Heart left ventricle (tissue), 16 donors: ENCODE measurements at places on chromosomes 13 and 19. TPM values are rescaled to one million over a fixed set of nuclear protein-coding genes. Genes with fewer than 3 reads are reported as not detected.

The KIRREL2 gene
- not detected for total RNA-seq

- DNase-seq: no peak
Observed at GRCh38 chr19:17163652-17164051, 51.5 kb upstream of the USE1 start.

The PODNL1 gene
- total RNA-seq: 0.53 TPM

DNA sequence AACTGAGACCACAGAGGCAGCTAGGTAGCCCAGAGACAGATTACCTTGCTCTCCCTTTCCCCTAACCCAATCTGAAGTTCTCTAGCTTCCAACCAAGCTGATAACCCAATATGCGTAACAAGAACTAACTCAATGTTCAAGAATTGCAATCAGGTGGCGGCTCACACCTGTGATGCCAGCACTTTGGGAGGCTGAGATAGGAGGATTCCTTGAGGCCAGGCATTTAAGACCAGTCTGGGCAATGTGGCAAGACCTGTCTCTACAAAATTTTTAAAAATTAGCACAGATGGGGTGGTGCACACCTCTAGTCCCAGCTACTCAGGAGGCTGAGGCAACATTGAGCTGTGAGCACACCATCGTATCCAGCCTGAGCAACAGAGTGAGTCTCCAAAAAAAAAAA, 86.7 kb upstream of the IPO5 start:
- DNase-seq: no peak

DNA sequence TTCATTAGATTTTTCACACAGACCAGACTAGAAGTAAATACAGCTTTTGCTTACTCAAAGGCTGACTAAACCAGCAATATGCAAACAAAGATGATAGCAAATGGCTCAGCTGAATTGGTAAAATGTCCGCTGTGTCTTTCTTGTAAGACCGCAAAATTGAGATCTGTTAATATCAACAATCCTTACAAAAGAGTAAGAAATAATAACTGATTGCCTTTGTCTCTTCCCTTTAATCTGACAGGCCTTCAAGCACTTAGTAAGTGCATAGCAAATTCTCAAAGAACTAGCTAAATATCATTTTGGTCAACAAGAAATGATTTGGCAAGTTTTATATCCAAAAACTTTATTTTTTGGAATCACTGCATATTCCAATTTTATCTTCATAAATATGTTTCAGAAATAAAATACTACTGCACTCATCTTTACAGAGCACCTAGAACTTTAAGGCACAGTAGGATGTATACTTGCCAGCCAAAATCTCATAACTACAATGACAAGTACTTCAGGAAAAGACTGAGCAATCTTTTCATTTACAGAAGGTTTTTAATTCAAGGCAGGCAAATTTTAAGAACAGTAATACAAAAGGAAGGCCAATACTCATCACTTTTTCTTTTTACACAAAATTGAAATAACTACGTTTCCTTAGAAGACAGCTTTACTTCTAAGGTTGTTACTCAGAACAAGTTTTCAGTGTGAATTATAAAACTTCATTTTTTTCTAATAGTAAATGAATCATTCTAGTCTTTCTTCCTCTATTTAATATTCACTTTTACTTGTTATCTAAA, 1.1 kb downstream of the ELF1 start:
- no peak for DNase-seq

GRCh38 chr19:35212241-35212640, 16.3 kb downstream of the FAM187B start:
- no peak for DNase-seq

The SUGT1 gene
- total RNA-seq: 47.4 TPM

- no peak for DNase-seq
Observed at GRCh38 chr13:112998521-112999280, 29.7 kb downstream of the MCF2L start.

DNA sequence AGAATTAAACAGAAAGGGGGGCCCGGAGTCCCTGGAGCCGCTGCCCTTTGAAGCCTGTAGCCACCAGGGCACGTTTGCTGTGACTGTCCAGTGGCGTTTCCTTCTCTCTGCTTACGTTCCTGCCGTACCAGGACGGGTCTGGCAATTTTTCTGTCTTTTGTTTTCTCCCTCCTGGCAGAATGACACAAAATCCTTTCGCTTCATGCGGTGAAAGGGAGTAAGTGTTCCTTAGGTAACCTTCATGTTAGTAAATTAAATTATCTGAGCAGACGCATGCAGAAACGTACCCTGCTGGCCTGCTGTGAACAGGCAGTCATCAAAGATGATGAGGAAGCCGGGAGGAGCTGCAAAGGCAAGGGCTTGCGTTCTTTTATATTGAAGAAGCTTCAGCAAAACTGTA, 299.3 kb upstream of the ARGLU1 start:
- DNase-seq: no peak

GRCh38 chr13:28490061-28490460, 4.9 kb downstream of the FLT1 start:
- DNase-seq: no peak
